ENCODE measurements at places on chromosomes 2 and 18. TPM values are rescaled to one million over a fixed set of nuclear protein-coding genes. Genes with fewer than 3 reads are reported as not detected.

DNA sequence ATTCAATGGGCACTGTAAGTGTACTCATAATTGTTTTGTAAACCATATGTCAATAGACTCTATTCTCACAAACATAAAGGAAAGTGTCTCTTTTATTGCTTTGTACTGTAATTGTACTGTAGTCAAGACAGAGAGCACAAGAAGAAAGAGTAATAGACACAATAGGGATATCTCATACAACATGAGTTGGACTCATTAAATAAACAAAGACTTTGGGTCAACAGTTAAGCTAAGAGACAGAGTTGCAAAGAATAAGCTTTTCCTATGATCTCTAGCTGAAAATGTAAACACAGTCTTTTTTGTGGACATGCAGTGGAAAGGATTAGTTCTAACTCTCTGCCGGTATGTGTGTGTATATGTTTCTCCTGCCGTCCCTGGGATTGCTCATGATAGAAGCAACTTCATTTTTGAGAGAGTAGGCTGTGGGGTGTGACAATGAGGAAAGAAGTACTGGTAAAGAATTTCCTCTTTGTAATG, 13.9 kb upstream of the KYNU start:
- no peak for DNase-seq

- DNase-seq = no peak
These were observed 316.7 kb upstream of the CHAC2 start for GRCh38 chr2:53450923-53451322.

DNA sequence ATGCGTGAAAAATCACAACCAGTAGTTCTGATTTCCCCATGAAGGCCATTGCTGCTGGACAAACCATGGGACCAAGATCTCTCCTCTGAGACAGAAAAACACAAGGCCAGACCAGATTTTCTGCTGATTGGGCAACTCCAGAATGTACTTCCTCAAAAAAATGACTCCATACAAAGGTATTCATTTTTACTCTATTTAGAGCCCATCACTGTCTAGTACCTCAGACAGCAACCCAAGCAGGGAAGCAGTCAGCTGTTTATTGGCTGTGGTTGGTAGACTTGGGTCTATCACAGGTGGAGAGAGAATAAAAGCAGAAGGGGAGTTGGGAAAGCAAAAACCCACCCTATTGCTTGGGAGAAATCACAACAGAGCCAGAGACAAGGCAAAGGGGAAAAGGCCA, 219.9 kb downstream of the PIK3C3 start:
- no peak for DNase-seq

The SLC4A3 gene
- under 0.01 TPM for total RNA-seq

DNA sequence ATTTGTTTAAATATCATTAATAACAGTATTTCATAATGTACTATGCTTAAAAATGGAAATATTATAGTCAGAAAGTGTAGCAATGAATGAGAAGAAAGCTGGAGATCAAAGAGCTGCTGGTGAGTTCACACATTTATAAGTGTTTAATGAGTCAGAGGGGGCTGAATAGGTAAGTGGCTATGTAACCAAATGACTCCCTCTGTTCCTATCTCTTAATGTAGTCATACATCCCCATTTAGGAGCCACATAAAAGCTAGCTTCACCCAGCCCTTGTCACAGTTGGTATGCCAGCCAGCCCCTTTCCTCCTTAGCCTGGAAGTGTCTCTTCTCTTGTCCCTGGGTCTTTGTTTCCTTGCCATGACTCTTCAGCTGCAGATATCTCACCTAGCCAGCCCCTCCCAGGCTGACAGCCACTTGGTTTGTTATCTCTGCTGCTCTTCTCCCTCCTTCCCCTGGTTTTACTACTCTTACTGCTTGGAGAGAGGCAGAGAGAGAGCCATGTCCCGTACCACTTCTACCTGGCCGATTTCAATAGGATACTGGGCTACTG, 438.6 kb upstream of the HNMT start:
- no peak for DNase-seq

GRCh38 chr18:23324056-23324811, 128.9 kb upstream of the RIOK3 start:
- DNase-seq = no peak

Data from hematopoietic multipotent progenitor cell (in vitro differentiated cells).